Kidney (tissue), 22 donors: ENCODE measurements at places on chromosomes 1 and 21. TPM values are rescaled to one million over a fixed set of nuclear protein-coding genes. Genes with fewer than 3 reads are reported as not detected.

The TCEA3 gene
- total RNA-seq: 46.3 TPM

DNA sequence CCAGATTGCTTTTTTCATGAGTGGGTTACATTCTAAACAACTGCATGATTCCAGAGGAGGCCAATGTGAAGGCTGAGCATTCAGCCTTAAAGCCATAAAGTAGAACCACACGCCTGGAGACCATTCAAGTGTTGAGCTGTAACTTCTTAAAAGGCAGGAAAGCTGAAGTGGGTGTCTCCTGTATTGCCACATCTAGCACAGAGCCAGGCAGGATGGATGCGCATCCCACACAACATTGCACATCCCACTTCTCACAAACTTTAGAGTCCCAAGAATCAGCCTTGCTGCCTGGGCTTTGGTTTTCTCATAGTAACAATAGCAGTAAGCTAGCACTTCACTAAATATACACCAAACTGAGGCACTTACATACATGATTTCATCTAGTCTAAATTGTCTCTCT lies 151.7 kb downstream of the DAB1 start:
- H3K27ac ChIP-seq: no peak overlapping the region
- H3K27me3 ChIP-seq: no peaks in the 10 kb centered on the region
- H3K36me3 ChIP-seq: no peaks in the 10 kb centered on the region
- H3K4me1 ChIP-seq: no peaks in the 10 kb centered on the region
- DNase-seq: no peak

DNA sequence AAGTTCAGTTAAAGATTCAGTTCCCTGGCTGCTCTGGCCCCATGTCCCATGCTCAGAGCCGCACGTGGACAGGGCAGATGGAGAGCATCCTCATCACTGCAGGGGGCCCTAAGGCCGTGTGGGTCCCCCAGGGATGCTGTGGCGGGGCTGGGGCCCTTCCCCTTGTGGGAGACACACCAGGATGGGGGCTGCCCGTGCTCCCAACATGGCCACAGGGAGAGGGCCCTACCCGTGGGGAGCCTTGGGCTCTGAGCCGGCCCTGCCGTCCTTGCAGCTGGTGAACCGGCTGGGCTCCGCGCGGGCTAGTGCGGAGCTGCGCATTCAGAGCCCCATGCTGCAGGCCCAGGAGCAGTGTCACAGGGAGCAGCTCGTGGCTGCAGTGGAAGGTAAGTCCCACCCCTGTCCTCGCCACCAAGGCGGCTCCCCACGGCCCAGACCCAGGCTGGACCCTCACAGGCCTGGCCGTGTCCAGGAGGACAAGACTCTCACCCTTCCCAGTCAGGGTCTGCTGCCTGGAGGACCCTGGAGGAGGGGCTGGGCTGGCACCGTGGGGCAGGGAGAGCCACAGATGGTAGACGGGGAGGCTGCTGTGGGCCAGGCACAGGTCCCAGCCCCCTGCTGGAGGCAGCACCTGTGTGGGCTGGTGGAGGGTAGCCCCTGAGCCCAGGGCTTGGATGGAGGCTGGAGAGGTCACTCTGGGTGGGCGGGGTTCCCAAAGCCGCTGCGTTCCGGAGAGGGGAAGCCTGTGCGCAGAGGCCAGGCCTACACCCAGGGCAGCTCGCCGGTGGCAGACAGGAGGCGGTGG lies 53.8 kb downstream of the TRIM11 start:
- H3K27me3 ChIP-seq: no peaks in the 10 kb centered on the region
- no peaks in the 10 kb centered on the region for H3K36me3 ChIP-seq
- H3K4me3 ChIP-seq: no peak overlapping the region
- no peak overlapping the region for H3K27ac ChIP-seq

The CCDC190 gene
- 0.60 TPM for total RNA-seq

GRCh38 chr21:15291621-15292266 lies 226.9 kb upstream of the NRIP1 start:
- H3K27me3 ChIP-seq: no peaks in the 10 kb centered on the region
- DNase-seq: no peak
- no peaks in the 10 kb centered on the region for H3K36me3 ChIP-seq
- no peak overlapping the region for H3K4me3 ChIP-seq

The YIPF1 gene
- total RNA-seq: 33.3 TPM

The RNU1-4 gene
- total RNA-seq: 8,605 TPM

- DNase-seq: no peak
- H3K27me3 ChIP-seq: no peaks in the 10 kb centered on the region
- no peak overlapping the region for H3K27ac ChIP-seq
- H3K4me1 ChIP-seq: peaks cover 9% of the 10 kb centered on the region
- H3K4me3 ChIP-seq: no peak overlapping the region
- H3K36me3 ChIP-seq: no peaks in the 10 kb centered on the region
Measured at GRCh38 chr1:160373696-160374095, 6.8 kb downstream of the NHLH1 start.

DNA sequence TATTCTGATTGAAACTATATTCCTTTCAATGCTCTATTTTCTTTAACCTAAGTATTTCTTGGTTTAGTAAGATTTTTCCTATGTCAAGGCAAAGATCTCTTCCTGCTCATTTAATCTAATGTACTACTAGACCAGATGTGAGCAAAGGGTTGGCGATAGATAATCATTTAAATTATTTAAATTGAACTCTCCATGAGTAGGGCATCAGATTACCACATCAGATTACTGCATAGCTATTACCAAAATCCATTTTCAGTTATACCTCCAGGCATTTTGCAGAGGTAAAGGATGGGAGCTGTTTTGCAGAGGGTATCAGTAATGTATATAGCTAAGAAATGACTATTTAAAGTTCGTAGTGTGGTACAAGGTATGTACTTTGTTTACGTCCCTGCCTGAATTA lies 607.9 kb downstream of the PTPRC start:
- no peaks in the 10 kb centered on the region for H3K27me3 ChIP-seq
- no peak for DNase-seq
- H3K36me3 ChIP-seq: no peaks in the 10 kb centered on the region
- H3K4me3 ChIP-seq: no peak overlapping the region
- H3K27ac ChIP-seq: no peak overlapping the region
- no peaks in the 10 kb centered on the region for H3K4me1 ChIP-seq
